ENCODE measurements at places on chromosomes 2 and 18.

DNA sequence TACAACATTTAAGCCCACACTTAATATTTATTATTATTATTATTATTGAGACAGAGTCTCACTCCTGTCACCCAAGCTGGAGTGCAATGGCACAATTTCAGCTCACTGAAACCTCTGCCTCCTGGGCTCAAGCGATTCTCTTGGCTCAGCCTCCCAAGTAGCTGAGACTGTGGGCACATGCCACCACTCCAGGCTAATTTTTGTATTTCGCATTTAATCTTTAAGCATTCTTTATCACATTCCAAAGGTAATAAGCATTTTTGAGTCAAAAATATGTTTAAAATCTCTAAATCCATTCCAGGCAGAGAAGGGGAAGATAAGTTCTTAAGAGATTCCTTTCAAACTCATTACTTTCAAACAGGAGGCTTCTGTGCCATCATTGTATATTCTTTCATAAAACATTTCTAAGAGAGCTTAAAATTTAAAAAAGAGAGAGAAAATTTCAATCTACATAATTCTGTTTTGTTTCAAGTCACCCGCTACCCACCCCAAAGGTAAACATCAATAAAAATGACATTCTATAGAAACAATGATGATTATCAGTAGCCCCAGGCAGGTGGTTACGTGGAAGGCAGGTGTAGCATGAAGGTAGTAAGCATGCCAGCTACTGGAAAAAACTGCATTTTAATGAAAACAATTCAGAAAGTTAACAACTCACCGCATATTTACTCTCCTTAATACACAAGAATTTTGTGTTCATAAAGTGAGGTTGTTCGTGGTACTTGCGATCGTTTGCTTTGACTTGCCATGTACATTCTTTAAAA lies 84.4 kb upstream of the NARS1 start:
- no peak for DNase-seq

DNA sequence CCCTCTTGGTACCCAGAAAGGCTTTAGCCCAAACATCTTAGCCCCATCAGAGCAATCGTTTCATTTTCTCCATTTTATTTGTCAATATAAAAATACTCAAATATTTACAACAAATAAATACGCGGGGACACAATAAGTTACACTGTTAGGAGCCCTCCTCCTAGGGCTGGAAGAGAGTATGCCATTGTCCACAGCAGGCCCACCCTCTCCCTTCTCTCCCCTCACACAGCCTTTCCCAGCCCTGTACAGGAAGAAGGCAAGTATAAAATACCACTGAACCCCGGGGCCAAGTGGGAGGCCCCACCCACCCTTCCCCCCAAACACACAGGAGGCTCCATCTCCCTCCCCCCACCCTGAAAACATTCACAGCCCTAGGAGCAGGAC lies 1.9 kb upstream of the ANKRD39 start:
- DNase-seq, result no peak

DNA sequence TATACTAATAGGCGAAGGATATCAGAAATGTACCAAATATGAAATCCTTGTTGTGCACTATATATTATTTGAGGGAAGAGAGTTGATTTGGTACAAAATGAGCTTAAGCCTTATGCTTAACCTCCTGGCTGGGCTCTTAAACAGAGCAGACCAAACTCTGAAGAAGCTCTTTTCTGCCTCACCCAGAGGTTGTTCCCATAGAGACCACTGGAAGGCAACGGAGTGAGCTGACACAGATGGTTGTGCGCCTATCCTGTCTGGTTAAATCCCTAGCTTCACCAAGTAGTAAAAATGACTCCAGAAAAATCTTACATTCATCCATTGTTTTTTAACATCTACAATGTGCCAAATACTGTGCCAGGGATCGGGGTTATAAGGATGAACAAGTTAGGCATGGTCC lies 55.9 kb upstream of the NOL4 start:
- no peak for DNase-seq

GRCh38 chr2:174835797-174836255 lies 71.6 kb upstream of the CHRNA1 start:
- peak; percentile 32 for DNase-seq

DNA sequence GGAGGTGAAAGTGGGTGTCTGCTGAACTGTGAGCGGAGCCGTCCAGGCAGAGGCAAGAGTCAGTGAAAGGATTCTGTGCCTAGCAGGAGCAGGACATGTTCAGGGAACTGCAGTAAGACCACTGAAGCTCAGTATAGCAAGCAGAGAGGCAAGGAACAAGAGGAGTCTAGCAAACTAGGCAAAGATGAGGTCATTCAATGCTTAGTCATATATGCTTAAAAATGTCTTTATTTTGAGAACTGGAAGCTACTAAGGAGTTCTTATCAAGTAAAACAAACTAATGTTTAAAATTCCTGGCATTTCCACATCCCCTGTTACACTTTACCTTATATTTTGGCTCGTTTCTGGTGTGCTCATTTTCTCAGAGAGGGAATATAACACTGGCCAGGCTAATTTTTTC lies 913.4 kb downstream of the CBLN2 start:
- peak; percentile 2 for DNase-seq

DNA sequence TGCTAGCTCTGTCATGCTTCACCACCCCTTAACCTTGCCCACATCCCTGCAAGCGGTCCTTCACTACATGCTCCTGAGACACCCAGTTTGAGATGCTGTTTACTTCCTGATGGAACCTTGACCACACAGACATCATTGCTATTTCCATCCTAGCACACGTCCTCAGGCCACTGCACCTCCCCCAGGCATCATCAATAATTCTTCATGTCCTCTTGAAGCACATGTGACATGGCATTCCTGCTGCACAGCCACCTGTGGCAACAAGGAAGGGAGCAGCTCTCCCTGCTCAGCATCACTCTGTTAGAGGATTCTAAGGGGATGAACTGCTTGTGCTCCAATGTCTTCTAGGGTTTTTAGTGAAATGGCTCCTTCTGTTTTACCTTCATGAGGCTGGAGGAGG lies 26.1 kb upstream of the ST3GAL5 start:
- DNase-seq, result no peak

GRCh38 chr2:38462121-38462661 lies 85.1 kb upstream of the ATL2 start:
- DNase-seq, result peak; percentile 98

- peak; percentile 43 for DNase-seq
Measured at GRCh38 chr2:79219383-79219988, 59.9 kb upstream of the REG3A start.

DNA sequence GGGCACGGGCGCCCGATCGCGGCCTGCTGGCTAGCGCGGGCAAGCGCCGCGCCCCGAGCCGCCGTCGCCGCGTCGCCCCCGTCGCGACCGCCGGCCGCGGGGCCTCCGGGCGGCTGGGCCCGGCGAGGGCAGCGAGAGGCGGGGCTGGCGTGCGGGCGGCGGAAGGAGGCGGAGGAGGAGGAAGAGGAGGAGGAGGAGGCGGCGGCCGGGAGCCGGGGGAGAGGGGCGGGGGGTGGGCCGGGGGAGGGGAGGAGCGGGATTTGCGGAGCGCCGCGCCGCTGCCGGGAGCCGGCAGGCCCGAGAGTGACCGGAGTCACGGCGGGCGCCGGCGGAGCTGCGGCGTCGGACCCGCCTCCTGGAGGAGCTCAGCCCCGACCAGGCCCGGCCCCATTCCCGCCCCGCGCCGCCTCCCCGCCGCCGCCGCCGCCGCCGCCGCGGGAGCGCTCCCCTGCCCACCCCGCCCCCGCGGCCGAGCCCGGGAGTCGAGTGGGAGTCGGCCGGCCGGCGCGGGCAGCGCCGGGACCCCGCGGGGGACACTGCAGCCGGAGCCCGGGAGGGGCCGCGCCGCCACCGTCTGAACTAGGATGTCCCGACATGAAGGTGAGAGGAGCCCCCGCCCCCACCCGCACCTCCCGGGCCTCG lies at the start of gene KCMF1:
KCMF1 (plus strand) TSS at position 294 of the 642 bp plus-strand sequence; CDS start at position 585, 291 bp downstream.
- DNase-seq, result peak; percentile 48

DNA sequence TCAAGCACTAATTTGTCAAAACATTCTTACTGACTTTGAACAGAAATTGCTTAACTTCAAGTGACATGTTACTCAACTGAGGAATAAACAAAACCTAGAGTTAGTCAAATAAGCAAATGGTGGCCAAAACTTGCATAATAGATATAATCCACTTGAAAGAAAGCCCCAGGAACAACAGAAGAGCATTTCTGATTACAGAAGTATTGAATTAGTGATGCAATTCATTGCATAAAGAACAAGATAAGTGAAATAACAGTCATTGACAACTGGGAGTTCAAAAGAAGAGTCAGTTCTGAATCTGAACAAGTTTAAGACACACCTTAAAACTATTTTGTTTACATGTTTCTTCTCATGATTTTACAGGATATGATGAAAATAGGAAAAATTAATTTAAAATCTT lies 30.8 kb downstream of the COBLL1 start:
- DNase-seq, result no peak

- no peak for DNase-seq
Measured at GRCh38 chr2:33913071-33913616, 314.0 kb upstream of the FAM98A start.

DNA sequence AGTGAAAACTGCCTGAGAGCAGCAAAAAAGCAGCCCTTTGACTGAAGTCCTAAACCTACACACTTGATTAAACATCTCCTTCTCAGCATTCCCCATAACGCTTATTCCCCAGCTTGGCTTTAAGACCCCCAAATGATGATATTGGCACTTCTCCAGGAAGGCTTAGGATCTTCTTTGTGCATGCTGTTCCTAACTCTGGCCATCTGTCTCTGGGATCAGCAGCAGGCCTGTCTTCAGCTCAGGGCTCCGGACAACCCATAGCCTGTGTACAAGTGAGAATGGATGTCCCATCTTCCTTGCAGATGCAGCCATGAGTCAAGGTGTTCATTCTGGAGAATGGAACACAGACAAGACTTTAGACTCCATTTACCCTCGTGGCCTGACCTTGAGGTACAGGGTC lies 81.6 kb upstream of the TMEM17 start:
- DNase-seq, result no peak

DNA sequence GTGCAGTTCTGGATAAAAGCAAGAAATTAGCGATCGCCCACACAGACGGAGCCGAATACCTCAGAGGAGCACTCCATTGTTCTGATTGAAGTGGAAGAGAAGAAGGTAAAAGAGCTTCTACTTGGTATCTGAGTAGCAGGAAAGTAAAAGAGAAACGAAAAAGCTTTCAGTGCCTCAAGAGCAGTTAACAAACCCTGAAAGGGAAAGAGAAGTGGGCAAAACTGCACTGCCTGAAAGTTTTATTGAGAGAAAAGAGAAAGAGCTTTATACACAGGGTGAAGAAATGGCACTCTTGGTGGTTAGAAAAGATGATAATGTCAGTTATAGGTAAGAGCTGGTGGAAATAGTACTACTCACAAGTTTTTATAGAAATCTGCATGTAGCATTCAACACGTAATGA lies 192.8 kb downstream of the CDCA7 start:
- no peak for DNase-seq

GRCh38 chr2:182078988-182079602 lies 93.4 kb downstream of the PPP1R1C start:
- DNase-seq, result no peak

DNA sequence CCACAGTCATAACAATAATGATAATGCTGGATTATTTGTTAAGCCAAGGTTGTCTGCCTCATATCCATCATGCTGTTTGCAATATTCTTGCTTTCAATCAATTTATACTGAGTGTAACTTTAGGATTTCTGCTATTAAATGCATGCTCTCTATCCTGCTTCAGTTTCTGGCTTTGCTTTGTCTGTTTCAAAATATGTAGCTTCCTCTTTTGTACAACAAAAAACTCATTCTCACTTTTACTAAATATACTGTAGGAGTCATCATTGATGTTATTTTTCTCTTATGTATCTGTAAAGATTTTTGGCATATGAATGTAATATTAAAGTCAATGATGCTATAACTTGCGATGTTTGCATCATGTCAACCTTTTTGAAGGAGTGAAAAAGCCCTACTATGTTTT lies 149.3 kb downstream of the GPD2 start:
- DNase-seq, result no peak

DNA sequence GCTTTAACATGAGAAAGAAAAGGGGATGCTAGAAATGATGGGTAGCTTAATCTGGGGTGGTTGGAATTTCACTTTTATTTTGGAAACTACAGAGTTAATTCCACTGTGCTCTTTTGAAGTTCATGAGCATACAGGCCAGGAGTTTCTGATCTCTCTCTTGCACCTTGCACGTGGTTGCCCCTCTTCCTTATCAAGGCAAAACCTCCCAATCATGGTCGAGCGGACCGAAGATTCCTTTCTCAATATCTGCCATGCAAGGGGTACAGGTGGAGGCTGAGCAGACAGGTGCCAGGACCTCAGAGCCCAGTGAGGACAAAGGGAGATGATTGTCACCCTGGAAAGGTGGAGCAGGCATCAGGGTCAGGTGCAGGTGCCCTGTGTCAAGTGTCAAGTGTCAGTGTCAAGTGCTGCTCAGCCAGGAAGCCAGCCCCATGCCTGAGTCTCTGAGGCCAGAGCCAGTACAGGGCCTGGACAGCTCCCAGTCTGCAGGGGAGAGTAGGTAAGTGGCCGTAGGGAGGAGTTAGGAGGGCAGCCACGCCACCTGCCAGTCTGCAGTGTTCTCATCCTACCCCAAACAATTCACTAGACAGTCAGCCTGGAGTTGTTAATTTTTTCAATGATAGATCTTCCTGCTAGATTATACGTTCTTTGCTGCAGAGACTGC lies 42.2 kb downstream of the LPIN1 start:
- no peak for DNase-seq

DNA sequence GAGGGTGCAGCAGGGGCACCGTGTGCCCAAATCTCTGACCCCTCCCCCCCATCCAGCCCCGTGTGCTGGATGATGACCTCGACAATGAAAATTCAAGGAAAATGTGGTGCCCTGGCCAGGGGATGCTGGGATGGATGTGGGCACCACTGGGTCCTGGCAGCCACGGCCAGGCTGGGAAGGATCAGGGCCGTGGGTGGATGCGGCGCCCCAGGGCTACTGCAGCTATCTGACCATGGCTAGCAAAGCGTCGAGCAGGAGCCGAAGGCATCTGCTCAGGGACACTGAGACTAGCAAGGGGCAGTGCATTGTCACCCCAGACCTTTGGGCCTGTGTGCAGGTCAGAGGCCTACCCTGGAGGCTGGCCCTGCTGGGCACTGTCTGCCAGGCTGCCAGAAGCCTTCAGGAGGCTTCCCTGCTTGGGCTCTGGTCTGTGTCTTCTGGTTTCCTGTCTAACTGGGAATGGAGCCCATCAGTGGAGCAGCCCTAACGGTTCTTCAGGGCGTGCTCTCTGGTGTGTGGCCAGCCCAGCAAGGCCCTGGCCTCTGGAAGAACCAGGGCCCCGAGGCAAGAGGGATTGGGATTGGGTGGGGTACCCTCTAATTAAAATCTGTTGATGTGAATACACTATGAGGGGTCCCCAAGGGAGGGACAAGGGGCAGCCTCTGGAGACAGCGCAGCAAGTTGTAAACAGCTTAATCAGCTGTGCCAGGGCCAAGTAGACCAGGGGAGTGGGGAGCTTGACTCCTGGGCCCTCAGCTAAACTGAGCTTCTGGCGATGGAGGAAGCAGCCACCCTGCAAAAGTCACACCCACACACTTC lies 98.0 kb downstream of the STPG4 start:
- no peak for DNase-seq

GRCh38 chr2:42954227-42954962 lies 162.0 kb upstream of the HAAO start:
- peak; percentile 59 for DNase-seq

GRCh38 chr18:415617-416612 lies 84.6 kb downstream of the COLEC12 start:
- peak; percentile 94 for DNase-seq
